ENCODE measurements at places on chromosomes 1 and 21. TPM values are rescaled to one million over a fixed set of nuclear protein-coding genes. Genes with fewer than 3 reads are reported as not detected.

The C1orf115 gene
- total RNA-seq, result 2.5 TPM

The HORMAD1 gene
- total RNA-seq, result not detected

The DNAJC28 gene
- total RNA-seq, result 1.6 TPM

The NBPF10 gene
- total RNA-seq, result 2.1 TPM

The GNG4 gene
- 4.2 TPM for total RNA-seq

DNA sequence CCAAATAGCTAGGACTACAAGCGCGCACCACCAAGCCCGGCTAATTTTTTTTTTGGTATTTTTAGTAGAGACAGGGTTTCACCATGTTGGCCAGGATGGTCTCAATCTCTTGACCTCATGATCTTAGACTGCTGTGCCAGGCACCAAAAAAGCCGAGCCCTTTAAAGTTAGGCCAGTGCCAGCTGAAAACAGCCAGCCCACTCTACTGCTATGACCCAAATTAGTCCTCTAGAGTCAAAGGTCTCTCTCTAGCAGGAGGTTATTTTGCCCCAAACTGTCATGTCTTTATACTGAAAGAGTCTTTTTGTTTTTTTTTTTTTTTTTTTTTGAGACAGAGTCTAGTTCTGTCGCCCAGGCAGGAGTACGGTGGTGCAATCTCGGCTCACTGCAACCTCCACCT, 9.7 kb upstream of the HHIPL2 start:
- DNase-seq, result no peak

- no peak for DNase-seq
Observed at GRCh38 chr1:50354813-50355212, 68.4 kb downstream of the DMRTA2 start.

DNA sequence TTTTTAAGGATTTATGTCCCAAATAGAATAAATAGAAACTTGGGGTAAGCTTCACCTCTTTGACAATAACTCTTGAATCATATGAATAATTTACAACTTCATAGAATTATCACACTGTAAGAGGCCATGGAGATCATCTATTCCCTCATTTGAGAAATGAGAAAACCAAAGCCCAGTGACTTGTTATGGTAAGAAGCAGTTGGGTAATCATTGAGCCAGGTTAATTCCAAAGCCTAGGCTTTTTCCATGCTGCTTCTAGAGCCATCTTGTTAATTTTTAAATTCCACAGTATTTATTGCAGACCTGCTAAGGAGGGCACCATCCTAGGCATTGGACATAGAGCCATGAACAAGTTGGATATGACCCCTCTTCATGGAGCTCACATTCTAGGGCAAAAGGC, 160.5 kb downstream of the CDC7 start:
- no peak for DNase-seq

DNA sequence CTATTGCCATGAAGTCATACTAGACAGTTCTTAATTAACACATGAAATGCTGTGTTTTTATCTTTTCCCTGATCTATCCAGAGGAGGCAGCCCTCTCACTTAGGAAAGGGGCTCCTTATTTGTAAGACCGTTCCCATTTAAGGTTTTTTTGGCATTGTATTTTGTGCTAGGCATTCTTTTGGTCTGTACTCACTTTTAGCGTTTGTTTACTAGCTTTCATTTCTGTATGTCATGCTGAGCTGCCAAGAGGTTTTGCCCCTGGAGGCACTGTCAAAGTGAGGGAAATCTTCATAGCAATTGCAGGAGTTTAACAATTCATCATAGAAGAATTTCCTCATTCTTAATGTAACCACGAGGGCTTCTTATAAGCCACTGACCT, 59.5 kb downstream of the MTR start:
- peak; percentile 89 for DNase-seq

DNA sequence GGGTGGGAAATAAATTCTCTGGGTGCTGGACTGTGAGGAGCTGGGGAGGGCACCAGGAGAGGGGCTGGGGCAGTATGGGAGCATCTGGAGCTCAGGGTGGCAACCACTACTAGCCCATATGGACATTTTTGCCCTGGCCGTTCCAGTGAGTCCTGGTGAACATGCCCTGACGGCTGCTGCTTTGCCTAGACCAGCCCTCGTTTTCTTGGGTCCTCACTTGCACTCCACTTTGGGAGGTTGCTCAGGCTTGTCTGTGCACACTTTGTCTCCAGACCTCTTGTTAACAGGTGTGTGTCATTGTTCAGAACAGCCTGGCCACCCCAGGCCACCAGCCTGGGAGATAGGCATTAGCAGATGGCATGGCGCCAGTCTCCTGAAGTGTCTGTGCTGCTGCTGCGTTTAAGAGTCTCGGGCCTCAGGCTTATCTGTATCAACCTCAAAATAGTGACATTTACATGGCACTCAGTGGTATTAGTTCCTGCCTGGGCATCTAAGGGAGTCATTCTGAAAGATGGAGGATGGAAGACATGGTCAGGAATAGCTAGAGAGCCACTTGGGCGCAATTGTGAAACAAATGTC, 190.5 kb downstream of the PTPRU start:
- no peak for DNase-seq

GRCh38 chr21:34272321-34272720, 91.5 kb upstream of the KCNE2 start:
- DNase-seq, result no peak

DNA sequence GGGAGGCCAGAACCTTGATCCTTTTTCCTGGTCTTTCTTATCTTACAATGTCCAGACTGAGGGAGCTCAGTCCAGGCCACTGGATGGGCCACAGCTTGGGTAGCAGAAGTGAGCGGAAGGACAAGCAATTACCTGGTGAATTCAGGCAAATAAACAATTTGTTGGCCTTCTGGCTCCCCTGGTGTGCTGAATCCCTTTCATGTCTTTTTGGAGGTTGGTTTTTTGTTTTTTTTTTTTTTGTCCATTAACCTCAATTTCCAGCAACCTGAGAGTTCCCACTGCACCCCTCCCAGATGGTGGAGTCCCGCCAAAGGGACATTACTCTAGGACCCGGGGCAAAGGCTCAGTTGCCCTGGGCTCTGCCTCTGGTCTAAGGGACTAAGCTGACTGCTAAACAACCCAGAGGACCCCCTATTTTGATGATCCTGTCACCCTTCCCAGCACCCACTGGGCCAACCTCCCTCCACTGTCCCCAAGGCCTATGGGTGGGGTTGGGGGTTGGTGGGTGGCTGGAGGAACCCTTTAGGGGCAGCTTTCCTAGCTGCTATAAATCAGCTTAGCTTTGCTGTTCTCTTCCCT, 85.5 kb downstream of the KCND3 start:
- DNase-seq, result no peak

DNA sequence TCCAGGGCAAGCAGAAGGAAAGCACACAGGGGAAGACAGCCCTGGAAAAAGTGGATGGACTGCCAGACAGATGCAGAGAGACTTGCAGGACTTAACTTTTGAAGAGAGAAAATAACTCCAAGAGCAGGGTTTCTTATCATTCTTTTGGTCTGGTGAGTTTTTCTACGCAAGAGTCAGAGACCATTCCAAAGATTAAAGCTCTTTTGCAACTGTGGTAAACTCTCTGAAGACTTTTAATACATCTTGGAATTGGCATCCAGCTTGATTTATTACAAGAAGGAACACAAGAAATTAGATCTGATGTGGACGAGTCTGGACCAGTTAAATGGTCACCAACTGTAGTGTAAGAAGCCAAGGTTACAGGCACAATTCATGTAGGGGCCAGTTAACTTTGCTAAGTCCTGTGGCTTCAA, 153.4 kb downstream of the SIPA1L2 start:
- DNase-seq, result no peak

DNA sequence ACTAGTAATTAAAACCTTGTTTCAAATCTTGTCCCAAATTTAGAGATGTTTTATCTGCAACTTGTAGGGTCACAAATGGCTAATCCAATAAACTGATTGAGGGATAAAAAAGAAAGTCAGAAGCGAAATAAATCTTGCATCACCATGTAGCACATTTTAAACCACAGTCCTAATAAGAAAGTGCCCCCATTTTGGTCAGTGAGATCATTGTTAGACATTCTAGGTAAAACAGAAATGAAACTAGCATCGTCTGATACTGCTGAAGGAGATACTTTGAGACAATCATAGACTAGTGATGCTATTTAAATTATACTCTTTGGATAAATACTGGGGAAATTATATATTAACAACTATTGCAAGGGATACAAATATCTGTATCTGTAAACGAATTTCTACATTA, 247.9 kb downstream of the AMY1C start:
- no peak for DNase-seq

- no peak for DNase-seq
Observed at GRCh38 chr1:53478502-53478818, 19.3 kb downstream of the DMRTB1 start.

- DNase-seq, result no peak
Observed at GRCh38 chr1:1623631-1624442, 8.1 kb upstream of the MMP23B start.
